Stimulated activated naive CD4-positive, alpha-beta T cell (primary cell): ENCODE measurements at places on chromosomes 4 and X.

GRCh38 chrX:131316260-131316659 lies 27.2 kb upstream of the IGSF1 start:
- DNase-seq, result no peak

GRCh38 chr4:85826060-85826678 lies 351.2 kb downstream of the ARHGAP24 start:
- DNase-seq, result no peak

- no peak for DNase-seq
Observed at GRCh38 chrX:43865791-43866190, 16.5 kb downstream of the MAOB start.

DNA sequence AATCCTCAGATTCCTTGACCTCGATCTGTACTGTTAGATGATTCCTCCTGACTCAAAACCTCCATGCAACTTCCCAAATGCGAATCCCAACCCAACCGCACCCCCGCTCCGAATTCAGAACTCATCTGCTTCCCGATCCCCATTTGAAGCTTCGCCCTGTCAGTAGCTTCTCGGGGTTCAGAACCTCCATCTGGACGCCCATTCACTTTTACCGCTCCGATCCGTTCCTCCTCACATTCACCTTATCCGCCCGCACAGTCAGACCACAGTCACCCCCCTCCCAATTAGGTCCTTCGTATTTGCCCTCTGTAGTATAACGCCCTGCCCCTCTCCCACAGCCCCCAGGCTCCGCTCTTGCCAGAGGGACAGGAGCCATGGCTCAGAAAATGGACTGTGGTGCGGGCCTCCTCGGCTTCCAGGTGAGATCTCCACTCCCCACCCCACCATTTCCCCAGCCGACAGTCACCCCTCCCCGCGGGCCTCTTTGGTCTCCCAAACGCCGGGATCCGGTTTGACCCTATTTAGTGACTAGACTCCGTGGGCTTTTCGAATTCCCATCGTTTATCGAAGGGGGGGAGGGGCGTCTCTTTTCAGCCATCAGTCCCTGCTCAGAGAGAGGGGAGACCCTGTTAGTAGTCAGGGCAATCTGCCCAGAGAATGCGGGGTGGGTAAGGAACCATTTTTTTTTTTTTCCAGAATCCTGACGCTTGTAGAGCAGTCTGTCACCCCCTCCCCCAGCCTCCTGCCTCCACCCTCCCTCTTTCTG lies 691 bp downstream of the MAGED1 start:
- peak; percentile 6 for DNase-seq

DNA sequence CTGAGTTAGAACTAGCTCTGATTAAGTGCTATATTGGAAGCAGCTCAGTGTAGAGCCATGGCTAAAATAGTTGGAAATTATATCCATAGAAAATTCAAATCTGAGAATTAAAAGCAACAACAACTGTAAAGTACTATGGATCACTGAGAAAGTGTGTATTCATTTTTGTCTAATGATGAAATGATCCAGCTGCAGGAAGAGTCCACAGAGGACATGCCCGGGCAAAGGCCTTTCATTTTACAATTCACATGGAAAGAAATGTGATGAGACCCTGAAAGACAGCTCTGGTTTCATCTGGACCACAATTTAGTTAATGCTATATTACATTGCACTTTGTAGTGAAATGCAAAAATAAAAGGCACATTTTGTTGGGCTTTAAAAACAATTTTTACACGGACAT lies 196.8 kb upstream of the FAT1 start:
- DNase-seq, result no peak

GRCh38 chr4:113708250-113708649 lies 53.3 kb downstream of the CAMK2D start:
- no peak for DNase-seq

GRCh38 chr4:127196655-127197352 lies 436.0 kb upstream of the INTU start:
- DNase-seq, result no peak

DNA sequence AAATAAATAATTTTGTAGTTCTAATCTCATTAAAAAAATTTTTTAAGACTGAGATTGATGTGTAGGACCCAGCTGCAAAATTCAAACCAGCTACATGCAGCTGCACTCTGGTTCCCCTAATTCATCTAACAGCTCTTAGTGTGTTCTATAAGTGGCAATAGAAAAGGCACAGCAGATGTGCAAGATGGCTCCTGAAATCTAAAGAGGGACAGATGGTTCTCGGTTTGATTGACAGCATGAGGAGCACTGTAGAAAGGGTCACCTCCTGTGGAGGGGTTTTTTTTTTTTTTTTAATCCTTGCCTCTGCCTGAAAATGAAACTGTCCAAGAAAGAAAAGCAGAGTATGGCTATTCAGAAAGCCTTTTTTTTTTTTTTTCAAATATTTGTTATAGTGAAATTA lies 16.9 kb upstream of the OCIAD1 start:
- DNase-seq, result no peak

DNA sequence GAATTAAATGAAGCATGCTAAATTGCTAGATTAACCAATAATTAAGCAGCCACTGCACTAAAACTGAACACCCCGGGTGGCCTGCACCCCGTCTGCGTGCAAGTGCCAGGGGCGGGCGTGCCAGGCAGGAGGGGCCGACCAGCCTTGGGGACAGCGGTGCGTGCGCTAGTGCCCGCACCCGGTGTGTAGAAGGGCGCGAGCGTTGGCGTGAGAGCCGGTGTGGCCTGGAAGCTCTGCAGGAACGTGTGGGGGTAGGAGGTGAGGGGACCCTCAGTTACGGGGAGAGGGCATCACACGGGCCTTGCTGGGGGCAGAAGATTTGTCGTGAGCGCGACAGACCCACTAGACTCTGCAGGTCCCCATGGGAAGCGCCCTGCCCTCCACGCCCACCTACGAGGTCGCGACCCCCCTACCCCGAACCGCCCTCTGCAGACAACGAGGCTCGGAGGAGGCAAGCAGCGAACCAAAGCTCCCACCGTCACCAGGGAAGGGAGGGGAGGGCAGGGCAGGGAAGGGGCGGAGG lies 105.8 kb downstream of the FAM53A start:
- DNase-seq, result no peak

DNA sequence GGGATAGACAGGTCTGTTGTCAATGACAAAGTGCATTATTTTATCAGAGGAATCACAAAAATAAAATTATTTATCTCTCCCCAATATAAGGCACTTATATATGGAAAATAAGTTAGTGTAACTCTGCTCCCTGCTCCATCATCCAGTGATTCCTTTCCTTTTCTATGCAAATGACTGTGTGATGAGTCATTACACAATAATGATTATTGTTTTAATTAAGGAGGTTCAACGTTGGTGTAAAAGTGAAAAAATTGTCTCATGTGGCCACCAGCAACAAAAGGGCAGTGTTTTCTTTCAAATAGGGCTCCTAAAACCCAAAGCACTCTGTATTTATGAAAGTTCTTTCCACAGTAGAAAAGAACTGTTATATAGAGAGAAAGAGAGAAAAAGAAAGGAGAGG lies 16.7 kb downstream of the SLC7A11 start:
- no peak for DNase-seq

DNA sequence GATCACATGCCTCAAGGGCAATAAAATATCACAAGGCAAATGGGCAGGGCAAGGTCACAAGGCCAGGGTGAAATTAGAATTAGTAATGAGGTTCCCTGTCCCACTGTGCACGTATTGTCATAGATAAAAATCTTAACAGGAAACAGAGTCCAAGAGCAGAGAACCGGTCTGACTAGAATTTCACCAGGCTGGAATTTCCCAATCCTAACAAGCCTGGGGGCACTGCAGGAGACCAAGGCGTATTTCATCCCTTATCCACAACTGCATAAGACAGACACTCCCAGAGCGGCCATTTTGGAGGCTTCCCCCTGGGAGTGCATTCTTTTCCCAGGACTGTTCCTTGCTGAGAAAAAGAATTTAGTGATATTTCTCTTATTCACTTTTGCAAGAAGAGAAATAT lies 25.9 kb upstream of the PRDM5 start:
- no peak for DNase-seq

- DNase-seq, result no peak
Observed at GRCh38 chrX:107574711-107575110, 53.6 kb upstream of the PRPS1 start.

DNA sequence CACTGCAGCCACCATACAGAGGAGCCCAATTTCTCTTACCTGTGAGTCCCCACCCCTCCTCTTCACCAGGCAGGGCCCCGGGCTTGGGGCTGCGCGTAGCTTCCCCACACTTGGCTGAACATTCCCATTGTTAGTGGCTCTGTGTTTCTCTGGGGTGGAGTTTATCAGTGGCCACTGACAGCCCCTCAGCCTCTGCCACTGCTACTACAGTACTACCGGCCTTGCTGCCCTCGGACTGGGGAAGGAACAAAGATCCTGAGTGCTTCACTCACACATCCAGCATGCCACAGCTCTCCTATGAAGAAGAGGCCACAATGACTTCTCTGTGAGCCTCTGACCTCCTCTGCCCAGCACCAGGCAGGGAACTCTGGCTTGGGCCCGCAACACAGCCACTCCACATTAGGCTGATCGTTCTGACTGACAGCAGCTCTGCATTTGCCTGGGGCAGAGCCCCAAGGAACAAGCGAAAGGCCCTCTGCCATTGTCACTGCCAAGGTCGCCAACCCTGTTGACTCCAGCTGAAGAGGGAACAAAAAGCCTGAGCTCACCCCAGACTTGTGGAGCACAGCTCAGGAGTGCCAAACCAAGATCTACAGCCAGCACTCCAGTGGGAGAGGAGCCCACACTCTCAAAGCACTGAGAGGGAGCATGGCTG lies 24.0 kb downstream of the ABCB7 start:
- DNase-seq, result no peak

GRCh38 chr4:163367651-163368050 lies 24.0 kb downstream of the NPY5R start:
- DNase-seq, result no peak

DNA sequence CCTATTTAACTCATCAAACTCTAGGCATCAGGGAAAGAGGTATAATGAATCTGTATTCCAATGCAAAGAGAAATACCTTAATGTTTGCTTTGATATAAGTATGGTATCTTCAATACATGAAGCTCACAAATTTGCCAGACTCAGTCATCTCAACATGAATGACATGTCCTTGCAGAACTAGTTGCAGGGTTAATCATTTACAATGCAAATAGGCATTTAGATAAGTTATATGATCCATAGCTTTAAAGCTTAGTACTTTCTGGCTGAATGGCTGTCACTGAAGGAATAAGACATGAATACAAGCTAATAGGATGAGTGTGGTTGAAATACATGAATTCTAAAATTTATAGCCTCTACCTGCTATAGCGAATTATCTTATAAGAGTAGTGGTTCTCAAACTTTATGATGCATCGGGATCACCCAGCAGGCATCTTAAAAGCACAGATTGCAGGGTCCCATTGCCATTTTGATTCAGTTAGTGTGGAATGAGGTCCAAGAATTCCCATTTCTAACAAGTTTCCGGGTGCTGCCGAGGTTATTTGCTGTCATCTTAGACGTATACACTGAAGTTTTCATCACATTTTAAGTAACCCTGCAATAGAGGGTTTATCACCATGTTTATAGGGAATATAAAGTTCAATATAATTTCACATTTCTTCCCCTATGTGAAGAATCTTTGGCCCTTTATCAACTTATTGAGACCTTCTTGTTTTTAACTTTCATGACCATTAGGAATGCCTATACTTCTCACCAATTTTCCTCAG lies 439.2 kb downstream of the ARHGAP24 start:
- DNase-seq, result no peak

- DNase-seq, result no peak
Observed at GRCh38 chrX:85685843-85686242, 306.4 kb upstream of the POF1B start.

DNA sequence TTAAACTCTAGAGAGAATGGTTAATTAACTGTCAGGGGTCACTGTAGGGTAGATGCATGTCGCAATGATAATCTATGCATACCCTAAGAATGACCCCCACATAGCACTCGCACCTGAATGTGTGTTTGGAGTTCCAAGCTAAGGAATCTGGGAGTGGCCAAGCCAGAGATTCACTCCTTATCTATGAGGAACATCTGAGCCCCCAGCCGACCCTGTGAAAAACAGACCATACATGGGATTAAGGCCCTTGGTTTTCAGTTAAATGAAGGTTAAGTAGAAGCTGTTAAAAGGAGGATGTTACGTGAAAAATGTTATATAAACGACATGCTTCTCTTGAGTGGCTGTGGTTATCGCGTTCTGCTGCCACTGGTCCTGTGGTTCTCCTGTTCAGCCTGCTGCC lies 147.2 kb downstream of the RELL1 start:
- no peak for DNase-seq

DNA sequence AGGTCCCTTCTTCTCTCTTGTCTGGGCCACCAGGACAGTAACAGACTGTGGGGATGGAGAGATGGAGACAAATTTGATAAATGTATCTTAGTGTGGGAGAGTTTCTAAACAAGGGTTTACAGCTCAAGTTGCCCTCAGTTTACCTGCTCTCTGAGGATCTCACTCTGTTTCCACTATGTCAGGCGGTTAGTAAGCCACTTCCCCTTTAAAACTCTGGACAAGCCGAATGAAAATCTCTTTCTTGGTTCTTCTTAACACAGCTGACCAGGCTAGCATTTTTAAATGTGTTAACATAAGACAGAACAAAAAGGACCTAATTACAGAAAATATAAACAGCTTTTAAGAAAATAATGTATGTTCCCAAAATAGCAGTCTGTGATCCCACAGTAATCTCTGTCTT lies 2.9 kb upstream of the SCARB2 start:
- no peak for DNase-seq

DNA sequence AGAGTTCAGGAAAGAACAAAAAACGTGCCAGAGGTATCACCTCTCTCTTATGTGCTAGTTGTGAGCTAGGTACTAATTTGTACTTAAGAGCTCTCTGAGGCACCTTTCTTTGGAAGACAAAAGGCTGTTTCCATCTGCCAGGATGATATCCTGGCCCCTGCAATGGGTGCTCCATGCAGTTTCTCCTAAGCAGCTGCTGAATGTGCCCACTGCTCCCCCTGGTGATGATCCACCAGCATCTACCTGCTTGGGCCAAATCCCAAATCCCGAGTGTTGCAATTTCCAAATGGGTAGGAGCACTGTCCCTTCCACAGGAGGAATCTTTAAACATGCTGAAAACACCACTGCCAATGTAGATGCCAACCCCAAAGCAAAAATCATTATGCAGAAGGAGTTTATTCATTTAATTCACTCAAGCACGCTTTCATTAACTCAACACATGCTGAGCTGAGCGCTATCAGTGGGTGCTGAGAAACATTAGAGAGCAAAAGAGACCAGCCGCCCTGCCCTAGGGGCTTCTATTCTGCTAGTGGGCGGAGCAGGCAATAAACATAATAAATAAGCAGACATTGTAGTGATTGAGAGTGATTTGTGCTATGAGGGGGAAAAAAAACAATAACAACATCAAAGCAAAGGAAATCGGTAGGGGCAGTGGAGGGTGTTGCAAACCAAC lies 69.6 kb upstream of the C4orf50 start:
- no peak for DNase-seq

DNA sequence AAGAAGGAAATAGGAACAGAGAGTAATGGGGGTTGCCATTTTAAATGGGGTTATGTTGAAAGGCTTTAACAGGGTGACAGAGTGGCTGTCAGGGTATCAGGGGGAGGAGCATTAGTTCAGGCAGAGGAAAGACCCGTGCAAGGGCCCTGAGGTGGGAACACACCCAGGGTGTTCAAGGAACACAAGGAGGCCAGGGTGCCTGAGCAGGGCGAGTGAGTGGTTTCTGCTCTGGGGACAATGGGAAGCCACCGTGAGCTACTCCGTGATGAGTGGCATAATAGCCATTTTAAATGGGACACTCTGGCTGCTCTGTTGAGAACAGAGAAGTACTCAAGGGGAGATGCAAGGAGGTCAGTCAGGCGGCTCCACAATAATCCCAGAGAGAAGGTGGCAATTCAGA lies 4.5 kb downstream of the EVC2 start:
- DNase-seq, result no peak

GRCh38 chr4:123807866-123808265 lies 411.3 kb downstream of the SPRY1 start:
- DNase-seq, result no peak
